ENCODE measurements at places on chromosomes 2 and 18.
A peak's percentile ranks its signal among the peaks of the same experiment; 100 is the strongest.

- no peak for DNase-seq
Measured at GRCh38 chr2:39730276-39730675, 48.8 kb downstream of the THUMPD2 start.

GRCh38 chr2:27078267-27079194 is at the start of gene EMILIN1:
EMILIN1 (plus strand) TSS chr2:27078615; CDS start chr2:27079066, 451 bp downstream.
- DNase-seq, result peak; percentile 39

DNA sequence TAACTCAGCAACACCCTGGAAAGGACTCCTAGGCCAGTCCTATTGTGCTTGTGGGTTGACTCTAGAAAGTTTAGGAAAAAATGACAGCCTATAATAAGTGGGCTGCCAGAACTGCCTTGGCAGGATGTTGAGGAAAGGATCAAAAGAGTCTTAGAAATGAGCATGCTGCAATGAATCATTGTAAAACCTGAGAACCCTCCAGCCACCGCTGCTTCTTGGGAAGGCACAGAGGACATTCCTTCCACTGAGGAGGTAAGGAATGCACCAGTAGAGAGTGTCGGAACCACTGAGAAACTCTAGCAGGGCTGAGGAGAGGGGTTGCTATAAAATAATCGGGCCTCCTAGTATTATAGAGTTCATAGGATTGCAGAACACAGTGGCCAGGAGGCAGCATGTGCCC is 146.7 kb upstream of the SMIM21 start:
- no peak for DNase-seq

GRCh38 chr18:78736015-78736690 is 243.5 kb upstream of the SALL3 start:
- no peak for DNase-seq

- DNase-seq, result no peak
Measured at GRCh38 chr18:25251068-25251467, 100.9 kb downstream of the ZNF521 start.

DNA sequence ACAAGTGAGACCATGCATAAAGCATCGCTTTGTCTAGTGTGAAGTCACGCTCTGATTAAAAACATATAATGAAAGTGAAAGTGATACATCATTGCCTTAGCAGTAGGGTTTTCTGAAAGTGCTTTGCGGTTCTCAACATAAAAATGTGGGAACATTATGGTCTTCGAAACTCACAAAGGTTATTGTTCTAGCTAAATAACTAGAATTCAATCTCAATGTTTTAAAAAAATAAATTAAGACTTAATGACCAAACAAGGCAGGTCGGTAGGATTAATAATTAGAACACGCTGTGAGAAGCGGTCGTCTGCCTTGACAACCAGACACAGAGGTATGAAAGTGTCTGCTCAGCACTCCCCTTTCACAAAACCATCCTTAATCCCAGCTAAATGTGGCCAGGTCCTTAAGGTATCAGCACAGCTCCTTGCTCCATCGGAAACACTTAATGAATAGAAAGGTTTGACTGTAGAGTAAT is 42.2 kb downstream of the KLHL14 start:
- DNase-seq, result no peak

GRCh38 chr2:137770166-137770565 is 194.1 kb upstream of the HNMT start:
- DNase-seq, result peak; percentile 65

DNA sequence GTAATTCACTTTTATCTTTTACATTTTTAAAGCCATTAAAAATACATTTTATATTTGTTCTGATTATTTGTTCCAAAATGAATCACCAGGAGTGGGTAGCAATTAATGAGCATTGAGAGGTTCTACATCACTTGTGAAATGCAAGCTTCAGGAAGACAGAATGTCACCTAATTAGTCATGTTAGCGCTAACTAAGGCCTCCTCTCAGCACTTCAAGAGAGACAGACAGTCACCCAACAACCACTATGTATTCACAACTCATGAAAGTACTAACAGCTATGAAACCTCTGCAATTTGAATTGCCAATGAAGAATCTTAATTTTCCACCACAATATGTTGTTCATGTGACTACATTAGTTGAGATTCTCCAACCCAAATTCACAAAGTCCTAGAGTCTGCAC is 611.0 kb downstream of the KCNJ3 start:
- no peak for DNase-seq

DNA sequence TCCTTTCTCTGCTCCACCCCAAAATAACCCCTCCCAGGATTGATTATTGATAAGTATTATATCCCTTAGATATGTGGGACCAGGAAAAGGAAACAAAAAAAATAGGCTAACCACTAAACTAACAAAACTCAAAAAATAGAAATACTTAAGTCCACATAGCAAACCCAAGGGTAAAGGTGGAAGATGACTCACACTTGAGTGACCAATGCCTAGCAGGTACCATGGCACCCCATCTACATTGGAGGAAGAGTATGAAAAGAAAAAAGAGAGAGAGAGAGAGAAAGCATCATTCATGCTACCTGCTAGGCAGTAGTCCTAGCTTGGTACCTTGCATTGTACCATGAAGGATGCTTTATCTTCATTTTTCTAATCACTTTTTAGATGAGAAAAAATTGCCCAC is 6.3 kb downstream of the EXOC6B start:
- no peak for DNase-seq

Data from neural progenitor cell (in vitro differentiated cells).